NCI-H510A (cell line): ENCODE measurements at places on chromosomes 6 and 20.

GRCh38 chr20:31790401-31790800 is 28.8 kb upstream of the MYLK2 start:
- no peak for DNase-seq

DNA sequence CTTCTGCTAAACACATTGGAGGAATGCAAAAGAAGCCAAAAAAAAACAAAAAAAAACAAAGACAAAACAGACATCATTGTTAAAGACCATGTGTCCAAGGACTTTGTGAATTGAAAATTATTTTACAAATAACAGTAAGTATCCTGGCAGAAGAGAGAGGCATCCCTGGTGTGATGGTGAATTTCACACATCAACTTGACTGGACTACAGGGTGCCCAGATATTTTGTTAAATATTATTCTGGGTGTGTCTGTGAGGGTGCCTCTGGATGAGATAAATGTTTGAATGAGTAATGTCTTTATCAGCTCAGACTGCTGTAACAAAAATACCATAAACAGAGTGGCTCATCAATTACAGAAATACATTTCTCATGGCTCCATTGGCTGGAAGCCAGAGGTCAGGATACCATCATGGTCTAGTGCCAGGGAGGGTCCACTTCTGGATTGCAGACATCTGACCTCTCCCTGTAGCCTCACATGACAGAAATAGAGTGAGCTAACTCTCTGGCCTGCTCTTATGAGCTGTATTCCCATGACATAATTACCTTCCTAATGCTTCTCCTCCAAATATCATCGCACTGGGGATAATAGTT is 12.2 kb upstream of the C6orf118 start:
- no peak for DNase-seq

- DNase-seq = no peak
Observed at GRCh38 chr20:53922901-53923314, 147.5 kb downstream of the BCAS1 start.

GRCh38 chr6:104483225-104483834 is 376.4 kb downstream of the HACE1 start:
- no peak for DNase-seq

- no peak for DNase-seq
Observed at GRCh38 chr6:158311193-158311592, 1.1 kb upstream of the TULP4 start.

DNA sequence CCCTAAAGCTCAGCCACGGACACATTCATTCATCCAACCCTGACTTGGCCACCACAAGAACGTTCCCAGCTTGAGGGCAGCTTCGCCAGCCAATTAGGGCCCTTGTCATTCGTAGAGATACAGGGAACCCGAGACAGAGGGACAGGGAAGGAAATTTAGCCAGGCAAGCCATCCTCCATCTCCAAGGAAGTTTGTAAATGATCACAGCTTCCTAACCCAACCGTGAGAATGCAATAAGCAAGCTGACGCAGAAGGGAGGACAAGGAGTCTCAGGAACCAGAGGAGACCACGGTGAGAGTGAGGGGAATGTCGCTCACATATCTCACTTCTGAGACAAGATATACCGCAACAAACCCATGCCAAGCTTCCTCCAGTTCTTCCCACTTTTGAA is 1.4 kb downstream of the TRAM2 start:
- no peak for DNase-seq

- no peak for DNase-seq
Observed at GRCh38 chr6:131063028-131063763, at the start of gene EPB41L2. EPB41L2 (minus strand) TSS chr6:131063245; CDS start chr6:130956485, 106,760 bp downstream.

GRCh38 chr20:25297141-25297905 is 49.4 kb downstream of the PYGB start:
- DNase-seq = no peak

GRCh38 chr6:79949233-79949632 is 1.9 kb upstream of the ELOVL4 start:
- DNase-seq = peak; percentile 35

DNA sequence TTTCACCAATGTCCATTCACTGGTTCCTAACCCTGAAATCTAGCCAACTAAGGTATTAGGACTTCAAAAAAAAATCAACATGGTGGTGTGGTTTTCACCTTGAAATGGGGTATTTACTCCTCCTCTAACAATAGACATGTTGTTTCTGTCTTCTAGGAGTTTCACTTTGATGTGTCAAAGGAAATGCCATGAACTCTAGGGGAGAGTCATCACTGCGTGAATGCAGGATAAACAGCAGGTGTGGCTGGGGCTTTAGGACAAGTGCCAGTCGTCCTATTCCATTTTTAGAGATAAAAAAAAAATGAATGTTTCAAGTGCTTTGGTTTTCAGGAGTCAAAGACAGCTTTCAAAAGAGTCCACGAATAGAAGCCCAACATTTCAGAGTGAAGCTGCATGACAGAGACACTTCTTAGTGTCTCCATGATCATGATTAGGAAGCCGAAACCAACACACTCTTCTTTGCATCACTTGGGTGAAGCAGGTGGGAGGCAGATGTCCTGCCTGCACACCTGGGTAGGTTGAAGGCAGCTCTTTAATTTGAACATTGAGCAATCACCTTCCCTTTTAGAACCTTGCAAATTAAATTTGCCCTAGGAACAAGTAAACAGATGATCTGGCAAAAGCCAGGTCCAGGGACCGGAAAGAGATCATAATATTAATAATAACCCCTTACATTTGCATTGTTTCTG is 328.5 kb upstream of the PRDM1 start:
- no peak for DNase-seq

- no peak for DNase-seq
Observed at GRCh38 chr6:109714611-109715010, 23.5 kb downstream of the FIG4 start.

DNA sequence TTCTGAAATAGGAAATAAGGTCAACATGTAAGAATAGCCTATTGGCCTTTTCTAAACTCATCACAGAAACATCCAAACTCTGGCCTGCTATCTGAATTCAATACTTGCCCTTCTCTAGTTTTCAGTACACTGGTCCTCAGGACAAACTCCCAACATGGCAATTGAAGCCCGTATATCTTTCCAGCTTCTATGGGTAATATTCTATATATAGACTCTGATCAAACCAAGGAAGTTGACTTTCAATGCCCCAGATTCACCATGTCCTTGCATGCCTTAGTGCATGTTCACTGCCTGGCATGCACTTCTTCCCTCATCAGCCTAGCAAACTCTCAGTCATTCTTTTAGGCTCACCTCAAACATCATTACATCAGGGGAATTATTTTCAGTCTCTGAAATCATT is 73.2 kb downstream of the RSPO3 start:
- no peak for DNase-seq

DNA sequence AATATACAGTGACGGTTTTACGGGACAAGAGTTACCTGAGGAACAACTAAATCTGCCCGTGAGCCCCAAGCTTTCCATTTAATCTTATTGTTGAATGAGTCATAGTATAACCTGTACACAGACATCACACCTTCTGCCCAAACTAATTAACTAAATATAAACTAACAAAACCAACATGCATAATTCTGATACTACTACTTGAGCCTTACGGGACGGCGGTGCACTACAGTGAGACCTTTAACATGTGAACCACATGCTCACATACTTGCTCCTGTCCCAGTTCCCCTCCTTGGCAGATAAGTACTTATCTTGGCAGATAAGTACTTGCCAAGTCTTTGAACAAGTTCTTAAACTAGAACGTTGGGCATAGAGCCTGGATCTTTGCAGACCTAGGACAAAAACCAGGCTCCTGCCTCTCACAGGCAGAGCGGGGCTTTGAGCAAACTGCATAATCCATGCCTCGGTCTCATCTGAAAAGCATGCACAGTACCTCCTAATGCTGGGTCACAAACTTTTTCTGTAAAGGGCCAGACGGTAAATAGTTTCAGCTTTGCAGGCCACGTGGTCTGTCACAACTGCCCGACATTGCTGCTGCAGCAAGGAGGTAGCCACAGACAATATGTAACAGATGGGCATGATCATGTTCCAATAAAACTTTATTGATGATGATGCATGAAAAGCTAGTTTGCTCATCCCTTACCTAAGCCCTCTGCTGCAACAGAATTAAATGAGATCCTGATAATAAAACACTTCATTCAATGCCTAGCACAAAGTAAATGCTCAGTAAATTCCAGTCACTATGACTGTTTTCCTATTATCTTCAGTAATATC is 23.0 kb downstream of the ZNF217 start:
- no peak for DNase-seq

DNA sequence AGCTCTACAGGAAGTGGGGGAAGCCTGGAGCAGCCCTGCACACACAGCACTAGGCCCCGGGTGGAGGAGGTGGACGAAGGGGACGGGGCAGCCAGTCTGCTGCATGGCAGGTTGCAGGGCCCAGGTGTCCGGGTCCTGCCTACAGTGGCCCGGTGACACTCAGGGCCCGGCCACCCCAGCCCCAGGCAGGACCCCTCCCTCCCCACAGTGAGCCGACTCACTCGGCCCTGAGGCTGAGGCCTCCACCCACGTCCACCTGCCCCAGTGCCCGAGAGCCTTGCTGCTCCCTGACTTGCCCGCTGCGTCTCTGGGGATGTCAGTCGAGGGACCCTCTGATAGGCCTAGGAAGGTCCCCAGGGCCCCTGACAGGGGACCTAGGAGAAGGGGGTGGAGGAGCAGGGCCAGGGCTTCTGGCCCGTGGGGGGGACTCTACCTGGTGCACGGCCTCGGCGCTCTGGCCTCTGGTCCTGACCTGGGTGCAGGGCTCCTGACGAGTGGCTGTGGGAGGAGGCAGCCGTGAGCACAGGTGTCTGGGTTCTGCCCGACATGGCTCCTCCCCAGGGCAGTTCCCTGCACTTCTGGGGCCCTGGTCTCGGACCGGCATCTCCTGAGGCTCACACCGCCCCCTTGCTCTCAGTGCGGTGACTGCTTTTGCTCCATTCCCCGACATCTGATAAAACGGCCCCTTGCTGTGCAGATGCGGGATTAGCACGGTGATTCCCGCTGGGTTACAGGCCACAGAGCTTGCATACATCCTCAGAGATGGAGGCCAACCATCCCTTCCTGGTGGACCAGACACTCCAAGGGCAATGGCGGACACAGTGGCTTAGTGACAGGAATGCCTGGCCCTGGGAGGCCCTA is 20.1 kb downstream of the FRMD1 start:
- no peak for DNase-seq

- DNase-seq = no peak
Observed at GRCh38 chr6:137700161-137700560, 166.9 kb upstream of the TNFAIP3 start.

- DNase-seq = no peak
Observed at GRCh38 chr6:110882274-110882619, 7.7 kb downstream of the AMD1 start.

GRCh38 chr20:34045294-34045693 is 51.6 kb downstream of the RALY start:
- DNase-seq = peak; percentile 50

DNA sequence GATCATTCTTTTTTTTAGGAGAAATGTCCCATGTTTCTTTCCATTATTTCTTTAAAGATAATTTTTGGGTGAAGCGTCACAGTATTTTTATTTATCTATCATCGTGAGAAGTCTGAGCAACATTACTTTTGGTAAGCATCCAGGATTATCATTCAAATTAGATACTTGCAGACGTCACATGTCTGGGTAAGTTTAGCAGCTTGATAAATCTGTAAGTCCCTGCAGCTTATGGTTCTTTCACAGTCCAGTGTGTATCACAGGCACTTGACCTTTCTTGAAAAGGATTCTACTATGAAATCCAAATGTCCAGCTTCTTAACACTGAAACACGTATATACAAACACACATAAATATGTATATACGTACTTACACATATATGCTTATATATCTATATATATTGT is 359.4 kb downstream of the ESR1 start:
- DNase-seq = no peak

GRCh38 chr6:20879121-20879520 is 344.9 kb downstream of the CDKAL1 start:
- DNase-seq = no peak

GRCh38 chr20:33183312-33183711 is 15.4 kb downstream of the BPIFA2 start:
- no peak for DNase-seq

- no peak for DNase-seq
Observed at GRCh38 chr6:108564178-108564577, 3.5 kb downstream of the FOXO3 start.

GRCh38 chr20:10733122-10733521 is 59.3 kb upstream of the JAG1 start:
- no peak for DNase-seq

DNA sequence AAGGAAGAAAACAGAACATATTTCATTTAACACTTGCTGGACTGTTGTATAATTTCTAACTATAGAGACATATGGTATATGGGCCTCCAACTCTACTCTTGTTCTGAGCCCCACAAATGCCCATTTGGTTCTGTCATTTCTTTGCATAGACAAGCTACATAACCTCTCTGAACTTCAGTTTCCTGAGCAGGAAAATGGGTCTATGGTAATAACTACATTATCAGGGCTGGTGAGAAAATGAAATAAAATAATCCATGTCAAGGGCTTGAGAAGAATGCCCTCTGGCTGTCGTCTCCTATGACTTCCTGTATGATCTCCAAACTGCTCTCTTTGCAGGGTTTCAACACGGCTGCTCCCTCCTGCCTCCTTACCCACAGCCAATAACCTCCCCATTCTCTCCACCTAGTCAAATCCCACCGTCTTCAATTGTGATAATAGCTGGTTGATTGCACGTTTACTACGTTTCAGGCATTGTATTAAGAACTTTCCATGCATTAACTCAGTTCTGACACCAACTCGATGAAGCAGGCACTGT is 12.0 kb downstream of the ZCCHC3 start:
- no peak for DNase-seq

DNA sequence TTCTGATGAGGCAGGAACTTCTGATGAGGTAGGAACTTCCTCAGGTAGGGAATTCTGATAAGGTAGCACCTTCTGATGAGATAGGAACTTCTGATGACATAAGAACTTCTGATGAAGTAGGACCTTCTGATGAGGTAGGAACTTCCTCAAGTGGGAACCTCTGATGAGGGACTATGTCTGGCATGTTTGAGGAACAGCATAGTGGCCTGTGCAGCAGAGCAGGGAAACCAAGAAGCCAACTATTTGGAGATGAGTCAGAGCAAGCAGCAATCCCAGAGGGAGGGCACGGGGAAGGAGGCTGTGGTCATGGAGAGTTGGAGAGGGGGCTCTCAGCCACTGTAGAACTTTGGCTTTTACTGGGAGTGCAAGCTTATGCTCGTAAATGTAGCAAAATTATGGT is 132.4 kb downstream of the CFAP61 start:
- DNase-seq = no peak
